BJ (cell line): ENCODE measurements at places on chromosomes 13 and 19.

DNA sequence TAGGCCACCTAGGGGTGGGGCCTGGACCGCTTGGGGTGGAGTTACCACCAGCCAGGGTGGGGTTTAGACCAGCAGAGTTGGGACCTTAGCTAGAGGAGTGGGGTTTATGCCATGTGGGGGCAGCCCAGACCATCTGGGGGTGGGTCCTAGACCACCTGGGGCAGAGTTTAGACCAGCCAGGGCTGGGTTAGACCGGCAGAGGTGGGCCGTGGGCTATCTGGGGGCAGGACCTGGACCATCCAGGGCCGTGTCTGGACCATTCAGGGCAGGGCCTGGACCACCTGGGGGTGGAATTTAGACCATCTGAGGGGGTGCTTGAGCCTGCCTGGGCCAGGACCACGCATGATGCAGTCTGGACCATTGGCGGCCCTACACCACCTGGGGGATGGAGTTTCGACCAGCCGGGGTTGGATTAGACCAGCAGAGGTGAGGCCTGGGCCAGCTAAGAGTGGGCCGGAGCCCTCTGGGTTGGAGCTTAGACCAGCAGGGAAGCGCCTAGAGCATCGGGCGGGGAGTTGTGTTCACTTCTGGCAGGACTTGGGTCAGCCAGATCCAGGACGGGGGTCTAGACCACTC is 10.0 kb upstream of the CACNG6 start:
- DNase-seq: no peak

DNA sequence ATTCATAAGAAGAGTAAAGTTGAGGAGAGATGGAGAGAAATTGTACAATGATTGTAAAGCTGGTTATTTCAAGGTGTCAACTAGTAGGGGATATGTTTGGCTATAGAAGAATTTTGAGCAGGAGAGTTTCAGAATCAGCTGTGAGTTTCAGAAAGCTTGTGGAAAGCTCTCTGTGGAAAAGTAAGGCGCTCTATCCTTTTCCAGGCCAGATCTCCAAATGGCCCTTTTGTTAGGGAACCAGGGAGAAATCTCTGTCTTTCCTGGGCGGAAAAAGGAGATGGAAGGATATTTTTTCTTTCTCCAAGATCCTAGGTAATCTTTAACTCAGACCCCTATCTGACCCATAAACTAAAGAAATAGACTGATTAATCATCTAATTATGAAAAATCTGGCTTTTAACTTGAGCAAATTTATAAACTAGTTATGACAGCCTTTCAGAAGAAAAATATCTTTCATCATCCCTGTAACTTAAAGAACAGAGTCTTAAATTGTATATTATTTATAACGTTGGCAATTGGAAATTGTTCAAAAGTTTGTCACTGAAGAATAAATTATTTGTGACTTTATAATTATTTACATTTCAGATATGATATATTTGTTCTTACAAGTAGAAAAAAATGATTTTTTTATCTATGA is 34.5 kb downstream of the SPRY2 start:
- DNase-seq: no peak

GRCh38 chr19:47157431-47158321 is 27.0 kb downstream of the SAE1 start:
- no peak for DNase-seq

DNA sequence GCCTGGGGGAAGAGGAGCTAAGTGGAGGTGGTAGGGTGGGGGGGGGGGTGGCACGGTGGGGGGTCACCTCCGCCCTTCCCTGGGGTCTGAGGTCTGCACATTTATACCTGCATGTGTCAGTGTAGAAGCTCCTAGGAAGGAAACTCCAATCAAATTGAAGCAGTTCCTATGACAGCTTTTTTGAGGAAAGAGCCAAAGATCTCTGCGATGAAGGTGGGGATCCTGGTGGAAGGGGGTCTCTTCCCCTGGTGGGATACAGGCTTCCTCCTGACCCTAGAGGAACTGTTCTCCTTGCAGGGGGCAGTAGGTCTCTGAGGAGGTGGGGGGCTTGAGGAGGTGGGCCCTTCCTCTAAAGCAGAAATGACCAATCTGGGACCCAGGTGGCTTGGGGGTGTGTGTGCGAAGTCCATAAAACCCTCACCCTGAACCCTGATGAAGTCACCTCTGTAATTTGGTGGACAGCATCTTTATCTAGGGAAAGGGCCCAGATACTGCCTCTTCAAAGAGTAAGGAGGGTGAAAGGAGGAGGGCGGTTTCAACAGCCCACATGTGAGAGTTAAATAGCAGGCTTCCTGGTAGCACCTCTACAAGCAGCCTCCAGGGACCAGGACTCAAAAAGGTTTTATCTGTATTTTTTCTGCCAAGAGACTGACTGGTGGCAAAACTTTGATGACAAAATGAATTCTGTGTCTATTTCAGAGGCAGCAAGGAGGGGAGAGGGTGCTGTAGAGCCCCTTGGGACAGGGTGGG is 12.9 kb downstream of the RANBP3 start:
- no peak for DNase-seq

GRCh38 chr13:21256351-21256761 is 79.9 kb downstream of the MRPL57 start:
- DNase-seq: no peak

DNA sequence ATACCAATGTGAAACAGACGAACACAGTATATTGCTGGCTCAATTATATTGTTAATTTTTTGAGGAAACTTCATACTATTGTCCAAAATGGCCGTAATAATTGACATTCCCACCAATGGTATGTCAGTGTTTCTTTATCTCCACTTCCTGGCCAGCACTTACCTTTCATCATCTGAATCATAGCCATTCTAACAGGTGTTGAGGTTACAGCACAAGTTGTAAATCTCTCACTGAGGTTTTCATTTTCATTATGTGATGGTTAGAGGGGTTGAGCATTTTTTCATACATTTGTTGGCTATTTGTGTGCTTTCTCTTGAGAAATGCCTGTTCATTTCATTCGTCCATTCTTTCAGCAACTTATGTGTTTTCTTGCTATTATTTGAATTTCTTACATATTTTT is 824.0 kb downstream of the UQCRFS1 start:
- DNase-seq: no peak

DNA sequence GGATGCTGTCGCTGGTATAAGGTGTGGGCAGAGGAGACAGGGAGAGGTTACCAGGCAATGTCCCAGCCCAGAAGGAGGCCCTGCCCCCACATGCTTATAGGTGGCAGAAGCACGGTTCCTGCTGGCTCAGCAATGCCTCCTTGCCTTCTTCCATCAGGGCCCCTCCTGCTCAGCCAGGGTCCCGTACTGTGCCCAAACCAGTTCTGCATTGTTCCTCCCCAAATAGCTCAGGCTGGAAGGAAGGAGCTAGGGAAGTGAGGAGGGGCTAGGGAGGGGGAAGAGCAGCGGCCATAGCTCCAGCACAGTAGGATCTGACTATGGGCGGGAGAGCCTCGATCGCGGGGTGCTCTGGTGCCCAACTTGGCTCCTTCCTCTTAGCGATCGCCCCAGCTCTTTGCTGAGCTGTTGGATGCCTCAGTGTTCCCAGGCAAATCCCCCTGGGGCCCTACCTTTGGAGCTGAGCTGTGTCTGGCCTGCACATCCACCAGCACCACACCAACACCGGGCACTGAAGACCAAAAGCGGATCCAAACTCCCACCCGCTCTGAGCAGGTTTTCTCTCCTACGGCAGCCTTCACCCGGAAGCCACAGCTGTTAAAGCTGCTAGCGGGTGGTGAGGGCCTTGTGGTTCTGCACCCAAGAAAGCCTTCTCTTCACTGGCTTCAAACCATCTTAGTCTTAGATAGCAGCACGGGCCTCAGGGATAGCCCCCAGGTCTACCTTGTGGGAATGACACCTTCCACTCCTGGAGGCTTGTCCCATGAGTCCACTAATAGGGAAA is 32.1 kb upstream of the PEPD start:
- DNase-seq: no peak

DNA sequence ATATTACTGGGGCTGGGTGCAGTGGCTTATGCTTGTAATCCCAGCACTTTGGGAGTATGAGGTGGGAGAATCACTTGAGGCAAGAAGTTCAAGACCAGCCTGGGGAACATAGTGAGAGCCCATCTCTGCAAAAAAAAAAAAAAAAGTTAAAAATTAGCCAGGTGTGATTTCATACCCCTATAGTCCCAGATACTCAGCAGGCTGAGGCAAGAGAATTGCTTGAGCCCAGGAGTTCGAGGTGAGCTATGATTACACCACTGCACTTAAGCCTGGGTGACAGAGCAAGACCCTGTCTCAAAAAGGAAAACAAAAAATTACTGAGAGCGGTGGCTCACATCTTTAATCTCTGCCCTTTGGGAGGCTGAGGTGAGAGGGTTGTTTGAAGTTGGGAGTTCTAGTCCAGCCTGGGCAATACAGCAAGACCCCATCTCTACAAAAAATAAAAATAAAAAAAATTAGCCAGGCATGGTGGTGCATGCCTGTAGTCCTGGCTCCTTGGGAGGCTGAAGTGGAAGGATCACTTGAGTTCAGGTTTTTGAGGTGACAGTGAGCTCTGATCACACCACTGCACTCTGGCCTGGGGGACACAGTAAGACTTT is 87.5 kb downstream of the ZMYM2 start:
- no peak for DNase-seq

DNA sequence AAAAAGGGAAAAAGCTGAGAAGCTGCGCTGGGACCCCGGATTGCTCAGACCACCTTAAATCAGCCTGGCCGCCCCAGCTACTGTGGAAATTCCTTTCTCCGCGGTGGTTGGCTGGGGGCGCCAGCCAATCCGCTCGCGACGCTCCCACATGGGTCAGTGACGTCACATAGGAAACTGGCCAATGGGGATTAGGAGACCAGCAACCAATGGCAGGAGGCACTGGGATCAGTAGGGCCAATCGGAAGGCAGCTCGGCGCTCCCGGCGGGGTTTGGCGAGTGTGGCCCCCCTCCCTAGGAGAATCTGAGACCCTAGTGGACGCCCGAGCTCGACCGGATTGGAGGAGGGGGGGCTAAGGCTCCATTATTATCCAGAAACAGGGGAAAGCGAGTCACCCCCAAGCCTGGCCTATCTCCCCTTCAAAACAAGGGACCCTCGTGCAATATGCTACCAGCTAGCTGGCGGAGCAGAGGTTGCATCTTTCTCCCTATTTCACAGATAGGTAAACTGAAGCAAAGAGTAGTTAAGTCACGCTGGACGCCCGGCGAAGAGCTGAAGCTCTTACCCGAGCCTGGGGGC is 6.5 kb upstream of the TLE2 start:
- DNase-seq: peak; percentile 86

DNA sequence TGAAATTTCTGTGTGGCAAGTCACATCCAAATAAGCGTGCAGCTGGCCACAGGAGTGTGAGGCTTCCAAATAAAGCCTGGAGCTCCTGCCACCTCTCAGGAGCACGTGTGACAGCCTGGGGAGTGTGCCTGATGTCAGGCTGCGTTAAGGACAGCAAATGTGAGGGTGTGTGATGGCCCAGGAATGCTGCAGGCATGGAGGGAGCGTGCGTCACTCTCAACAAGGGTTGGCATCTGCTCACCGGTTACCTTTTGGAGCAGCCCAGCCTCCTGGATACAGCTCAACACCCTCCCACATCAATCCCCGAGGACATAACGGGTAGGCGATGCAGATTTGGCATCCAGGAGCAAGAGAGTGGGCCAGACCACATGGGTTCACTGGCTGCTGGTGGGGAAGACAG is 19.0 kb downstream of the NUMBL start:
- no peak for DNase-seq

DNA sequence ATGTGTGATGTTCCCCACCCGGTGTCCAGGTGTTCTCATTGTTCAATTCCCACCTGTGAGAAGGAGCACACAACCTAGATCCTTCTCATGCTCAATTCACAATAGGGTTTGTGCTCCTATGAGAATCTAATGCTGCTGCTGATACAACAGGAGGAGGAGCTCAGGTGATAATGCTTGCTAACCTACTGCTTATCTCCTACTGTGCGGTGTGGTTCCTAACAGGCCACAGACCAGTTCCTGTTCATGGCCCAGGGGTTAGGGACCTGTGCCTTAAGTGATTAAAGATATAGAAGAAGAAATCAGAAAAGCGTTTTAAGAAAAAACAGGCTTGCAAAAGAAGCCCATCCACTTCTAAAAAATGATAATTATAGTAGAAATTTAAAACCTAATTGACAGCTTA is 17.5 kb downstream of the DLEU7 start:
- DNase-seq: no peak

GRCh38 chr19:8377598-8377997 is 12.6 kb upstream of the RAB11B start:
- DNase-seq: no peak

- no peak for DNase-seq
These were observed 401.5 kb downstream of the TDRD3 start for GRCh38 chr13:60798503-60798902.

- DNase-seq: no peak
These were observed 26.3 kb upstream of the DCLK1 start for GRCh38 chr13:36157480-36157879.

- no peak for DNase-seq
These were observed 27.6 kb downstream of the MYO9B start for GRCh38 chr19:17103177-17103576.

- no peak for DNase-seq
These were observed 447.4 kb downstream of the EFNB2 start for GRCh38 chr13:106088085-106088484.

DNA sequence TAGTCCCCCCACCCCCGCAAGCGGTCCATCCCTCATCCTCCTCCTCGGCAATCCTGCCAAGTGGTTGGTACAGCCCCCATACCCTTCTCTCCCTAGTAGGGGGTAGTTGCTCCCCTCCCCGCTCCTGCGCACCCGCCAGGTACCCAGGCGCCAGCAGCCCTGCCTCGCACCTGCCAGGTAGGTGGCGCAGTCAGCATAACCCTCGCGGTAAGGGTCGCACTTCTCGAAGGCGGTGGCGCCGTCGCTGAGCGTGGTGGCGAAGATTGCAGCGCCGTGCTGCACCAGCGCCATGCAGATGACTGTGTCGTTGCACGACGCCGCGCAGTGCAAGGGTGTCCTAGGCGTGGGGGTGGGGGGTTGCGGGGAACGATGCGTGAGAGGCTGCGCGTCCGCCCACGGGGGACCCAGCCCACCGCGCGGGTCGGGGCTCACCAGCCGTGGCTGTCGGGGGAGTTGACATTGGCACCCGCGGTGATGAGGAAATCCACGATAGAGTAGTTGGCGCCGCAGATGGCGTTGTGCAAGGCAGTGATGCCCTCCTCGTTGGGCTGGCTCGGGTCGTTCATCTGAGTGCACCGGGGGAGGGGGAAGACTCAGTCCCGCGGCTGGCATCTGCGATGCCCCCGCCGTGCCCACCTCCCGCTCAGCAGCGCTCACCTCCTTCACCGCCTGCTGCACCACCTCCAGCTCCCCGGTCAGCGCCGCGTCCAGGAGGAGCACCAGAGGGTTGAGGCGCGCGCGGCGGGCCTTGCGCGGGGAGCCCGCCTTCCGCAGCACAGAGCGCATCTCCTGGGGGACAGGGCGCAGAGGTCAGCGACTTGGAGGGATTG is 15.2 kb upstream of the ERCC2 start:
- no peak for DNase-seq

- no peak for DNase-seq
These were observed 20.3 kb downstream of the OPA3 start for GRCh38 chr19:45564131-45564780.
